ENCODE measurements at places on chromosomes 5 and 9. TPM values are rescaled to one million over a fixed set of nuclear protein-coding genes. Genes with fewer than 3 reads are reported as not detected.

DNA sequence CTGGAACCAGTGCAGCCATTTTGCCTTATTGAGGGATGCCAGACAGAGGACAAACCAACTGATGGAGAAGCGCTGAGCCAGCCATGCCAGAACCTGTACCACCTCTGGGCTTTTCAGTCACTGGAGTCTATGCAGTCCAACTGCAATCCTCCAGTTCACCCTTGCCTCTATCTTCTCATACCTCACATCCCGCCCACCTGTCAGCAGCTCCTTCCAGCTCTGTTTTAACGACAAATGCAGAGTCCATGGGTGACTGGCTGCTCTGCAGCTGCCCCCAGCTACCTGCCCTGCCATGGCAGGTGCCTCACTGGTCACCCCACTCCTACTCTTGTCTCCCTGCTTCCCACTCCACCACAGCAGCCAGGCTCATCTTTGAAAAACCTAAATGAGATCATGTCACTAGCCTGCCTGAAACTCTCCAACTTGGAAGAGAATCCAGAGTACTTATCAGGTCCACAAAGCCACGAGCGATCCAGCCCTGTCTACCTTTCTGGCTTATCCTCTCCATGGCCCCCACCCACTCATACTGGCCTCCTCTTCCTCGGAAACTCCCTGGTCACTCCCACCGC is 14.0 kb upstream of the ACSL6 start:
- no peak for DNase-seq

The PCDHB11 gene
- 0.61 TPM for total RNA-seq

The N4BP3 gene
- total RNA-seq = 1.8 TPM

DNA sequence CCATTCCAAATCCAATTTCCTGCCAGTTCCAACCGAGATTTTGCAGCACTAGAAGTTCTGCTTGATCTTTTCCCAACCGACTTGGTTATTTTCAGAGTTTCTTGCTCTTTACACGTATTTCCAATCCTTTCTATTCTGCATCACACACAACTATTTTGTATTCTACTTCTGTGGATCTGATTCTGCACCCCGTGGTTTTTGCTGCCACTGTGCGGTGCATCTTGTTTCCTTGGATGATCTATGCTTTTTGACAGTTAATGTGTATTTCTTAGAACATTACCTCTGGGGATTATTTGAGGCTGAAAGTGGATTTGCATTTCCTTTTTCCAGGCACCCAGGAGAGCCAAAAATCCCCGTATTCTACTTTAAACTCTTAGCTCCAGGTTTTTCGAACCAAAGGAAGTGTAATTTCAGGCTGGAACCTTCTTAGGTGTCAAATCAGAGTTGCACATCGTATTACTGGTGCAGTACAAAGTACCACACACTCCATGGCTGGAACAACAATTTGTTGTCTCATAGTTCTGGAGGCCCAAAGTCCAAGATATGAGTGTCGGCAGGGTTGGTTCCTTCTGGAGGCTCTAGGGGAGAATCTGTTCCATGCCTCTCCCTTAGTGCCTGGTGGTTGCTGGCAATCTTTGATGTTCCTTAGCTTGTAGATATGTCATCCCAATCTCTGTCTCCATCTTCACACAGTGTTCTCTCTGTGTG is 14.7 kb upstream of the SARDH start:
- no peak for DNase-seq

DNA sequence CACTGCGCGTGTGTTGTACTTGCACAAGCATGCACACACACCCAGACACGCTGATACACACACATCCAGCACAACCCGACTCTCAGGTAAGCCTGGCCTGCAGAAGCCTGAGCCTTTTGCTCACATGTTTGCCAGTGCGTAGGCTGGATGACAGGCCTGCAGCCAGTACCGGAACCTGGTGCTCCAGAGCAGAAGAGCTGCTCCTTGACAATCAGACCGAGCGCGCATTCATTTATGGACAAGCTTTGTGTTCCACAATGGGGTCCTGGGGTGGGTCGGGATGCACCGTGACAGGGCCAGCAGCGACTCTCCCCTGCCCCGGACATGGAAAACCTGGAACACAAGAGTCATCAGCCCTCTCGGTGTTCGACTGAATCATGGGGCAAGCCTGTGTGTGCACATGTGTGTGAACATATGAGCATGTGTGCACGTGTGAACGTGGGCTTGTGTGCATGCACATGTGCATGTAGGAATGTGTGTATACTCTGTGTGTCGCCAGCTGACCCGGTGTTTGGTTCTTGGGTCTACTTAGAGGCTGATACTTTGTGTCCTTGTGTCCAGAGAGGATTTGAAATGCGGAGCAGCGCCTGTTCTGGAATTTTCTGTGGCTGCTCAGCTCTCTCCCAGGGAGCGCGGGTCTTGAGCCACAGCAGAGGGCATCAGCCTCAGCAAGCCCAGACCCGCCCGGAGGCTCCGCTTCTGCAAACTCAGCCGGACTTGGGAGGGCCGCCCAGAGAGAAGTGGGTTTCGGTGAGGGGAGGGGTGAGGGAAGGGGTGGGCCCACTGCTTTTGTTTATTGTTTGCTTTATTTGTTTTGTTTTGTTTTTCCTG is 32.2 kb downstream of the IRX4 start:
- no peak for DNase-seq

DNA sequence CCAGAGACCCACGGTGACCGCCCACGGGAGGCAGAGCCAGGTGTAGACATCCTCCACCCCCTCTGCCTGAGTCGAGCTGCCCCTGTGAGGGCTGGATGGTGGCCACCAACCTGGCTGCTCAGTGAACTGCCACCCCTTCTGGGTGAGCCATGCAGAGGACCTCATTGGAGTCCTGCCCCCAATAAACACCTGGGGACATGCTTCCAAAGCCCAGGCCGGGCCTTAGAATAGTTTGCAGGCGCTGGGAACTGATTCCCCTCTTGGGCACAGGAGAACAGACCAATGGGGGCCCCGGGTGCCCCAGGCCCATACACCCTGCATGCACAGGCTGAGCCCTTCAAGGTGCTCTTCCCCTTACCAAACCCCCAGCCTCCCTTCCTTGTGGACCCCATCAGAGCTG is 38.1 kb upstream of the GFPT2 start:
- no peak for DNase-seq

The SPINK6 gene
- total RNA-seq = not detected

DNA sequence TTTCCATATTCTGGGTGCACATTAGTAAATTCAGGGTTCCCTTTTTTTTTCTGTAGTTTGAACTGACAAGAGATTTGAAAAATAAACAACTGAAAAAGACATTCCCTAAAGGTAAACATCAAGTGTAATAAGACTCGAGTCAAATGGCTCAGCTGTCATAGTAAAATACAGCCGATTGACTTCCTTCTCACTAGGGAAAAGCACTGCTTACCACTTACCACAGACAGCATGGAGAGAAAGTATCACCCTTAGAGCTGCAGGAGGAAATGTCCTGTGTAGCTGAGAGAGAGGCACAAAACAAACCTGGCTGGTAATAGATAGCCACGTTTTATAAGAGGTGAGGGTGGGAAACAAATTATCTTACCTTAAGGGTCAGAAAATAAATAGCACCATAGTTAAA is 12.1 kb upstream of the DMAC1 start:
- DNase-seq = no peak

GRCh38 chr9:130265431-130266235 is at the start of gene HMCN2:
HMCN2 (plus strand) TSS chr9:130265760; CDS start chr9:130265879, 119 bp downstream.
- peak; percentile 16 for DNase-seq
